ENCODE measurements at places on chromosomes 7 and 10.

DNA sequence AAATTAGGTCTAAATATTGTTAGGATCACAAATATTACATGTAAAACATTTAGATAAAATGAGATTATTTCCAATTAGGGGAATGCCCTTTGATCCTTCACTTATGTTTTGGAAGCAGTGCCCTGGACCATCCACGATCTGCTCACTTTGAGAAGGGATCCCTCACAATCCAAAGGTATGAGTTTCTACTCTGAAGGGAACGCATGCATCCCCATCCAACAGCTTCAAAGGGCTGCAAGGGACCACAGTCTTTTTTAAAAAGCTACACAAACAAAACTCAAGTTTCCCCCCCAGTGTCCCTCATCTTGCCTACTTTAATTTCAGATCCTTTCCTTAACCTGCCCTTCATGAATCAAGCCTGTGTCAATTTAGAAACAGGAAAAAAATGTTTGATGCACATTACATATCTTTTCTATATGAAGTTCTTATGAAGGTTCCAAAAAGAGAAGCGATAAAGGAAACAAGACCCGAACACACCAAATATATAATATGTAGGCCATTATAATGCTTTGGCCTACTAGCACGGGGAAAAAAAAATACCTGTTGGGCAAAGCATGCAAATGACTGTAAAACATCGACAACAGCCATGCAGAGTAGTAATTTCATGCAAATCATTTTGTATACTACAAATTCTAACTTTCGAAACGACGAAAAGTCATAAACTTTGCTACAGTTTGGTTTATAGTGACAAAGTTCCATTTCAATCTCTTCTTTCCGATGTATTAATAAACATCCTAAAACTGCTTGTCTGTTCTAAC lies 2.0 kb downstream of the EIF3A start:
- no peak for DNase-seq

DNA sequence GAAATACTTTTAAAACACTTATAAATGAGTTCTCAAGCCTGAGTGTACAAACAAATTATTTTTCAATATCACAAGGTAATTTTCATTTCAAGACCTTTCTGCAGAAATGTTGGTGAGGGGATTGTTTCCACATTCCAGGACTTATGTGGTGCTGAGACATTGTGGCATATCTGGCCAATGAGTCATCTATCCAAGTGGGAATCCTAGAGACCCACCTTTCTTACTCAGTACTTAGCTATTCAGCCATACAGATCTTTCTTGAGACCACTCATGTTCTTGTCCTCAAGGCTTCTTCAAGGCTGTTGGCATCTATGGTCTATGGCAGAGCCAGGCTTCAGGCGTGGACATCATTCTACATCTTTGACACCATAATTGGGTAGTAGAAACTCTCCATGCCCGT lies 225.4 kb downstream of the DKK1 start:
- DNase-seq = no peak

- DNase-seq = no peak
These were observed 112.0 kb upstream of the CHST15 start for GRCh38 chr10:124205432-124205831.

DNA sequence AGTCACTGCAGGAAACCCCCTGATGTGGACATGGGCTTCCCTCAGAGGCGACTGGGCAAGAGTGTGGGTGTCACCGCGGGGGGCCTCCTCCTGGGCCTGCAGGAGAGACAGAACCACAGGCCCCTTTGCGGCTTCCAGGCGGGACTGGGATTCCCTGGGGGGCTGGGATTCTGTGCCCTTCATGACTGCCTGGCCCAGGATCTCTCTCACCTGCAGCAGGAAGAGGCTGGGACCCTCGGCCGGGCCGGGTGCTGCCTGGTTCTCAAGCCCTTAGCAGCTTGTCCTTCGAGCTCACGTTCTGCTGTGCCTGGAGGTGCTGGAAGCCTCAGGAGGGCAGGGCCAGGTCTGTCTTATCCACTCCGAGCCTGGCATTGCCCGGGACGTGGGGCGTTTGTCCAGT lies 11.8 kb downstream of the SUN1 start:
- DNase-seq = no peak

- no peak for DNase-seq
These were observed 16.1 kb upstream of the IMPDH1 start for GRCh38 chr7:128425850-128426249.

DNA sequence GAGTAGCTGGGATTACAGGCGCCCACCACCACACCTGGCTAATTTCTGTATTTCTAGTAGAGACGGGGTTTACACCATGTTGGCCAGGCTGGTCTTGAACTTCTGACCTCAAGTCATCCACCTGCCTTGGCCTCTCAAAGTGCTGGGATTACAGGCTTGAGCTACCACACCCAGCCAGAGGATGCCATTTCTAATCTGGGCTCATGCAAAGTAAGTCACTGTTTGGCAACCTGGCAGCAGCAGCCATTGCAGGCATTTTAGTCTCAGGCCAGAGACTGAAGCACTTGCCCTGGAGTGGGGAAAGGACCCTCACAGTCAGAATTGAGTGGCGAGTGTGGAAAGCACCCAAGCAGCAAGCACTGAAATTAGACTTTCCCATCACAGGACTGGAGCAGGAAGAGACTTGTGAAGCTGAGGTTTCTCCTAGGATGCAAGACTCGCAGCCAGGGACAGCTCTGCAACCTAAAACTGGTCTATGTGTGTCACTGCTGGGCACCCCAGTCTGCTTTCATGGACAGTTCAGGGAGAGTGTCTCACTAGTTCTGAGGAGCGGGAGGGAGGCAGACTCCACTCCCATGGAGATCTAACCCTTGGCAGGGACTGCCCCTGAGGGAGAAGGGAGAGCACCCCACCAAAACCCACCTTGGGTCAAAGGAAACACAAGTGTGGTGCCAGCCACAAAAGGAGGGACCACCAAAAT lies 27.6 kb downstream of the SNX13 start:
- DNase-seq = no peak
